ENCODE measurements at places on chromosomes 5 and 9. TPM values are rescaled to one million over a fixed set of nuclear protein-coding genes. Genes with fewer than 3 reads are reported as not detected.

- H3K27me3 ChIP-seq: no peaks in the 10 kb centered on the region
- H3K36me3 ChIP-seq: peaks cover 30% of the 10 kb centered on the region
- no peaks in the 10 kb centered on the region for H3K4me1 ChIP-seq
- H3K27ac ChIP-seq: peak overlapping the region; percentile 27
Measured at GRCh38 chr9:132372177-132373095, 17.6 kb upstream of the SETX start.

The SPATA6L gene
- polyA plus RNA-seq: 2.3 TPM

- H3K27me3 ChIP-seq: no peaks in the 10 kb centered on the region
- H3K36me3 ChIP-seq: no peaks in the 10 kb centered on the region
- DNase-seq: no peak
- H3K27ac ChIP-seq: no peak overlapping the region
Measured at GRCh38 chr5:115398719-115399118, 102.3 kb upstream of the CCDC112 start.

- H3K27ac ChIP-seq: no peak overlapping the region
- no peak overlapping the region for H3K4me3 ChIP-seq
- H3K36me3 ChIP-seq: no peaks in the 10 kb centered on the region
- peaks cover 50% of the 10 kb centered on the region for H3K27me3 ChIP-seq
- peaks cover 8% of the 10 kb centered on the region for H3K4me1 ChIP-seq
Measured at GRCh38 chr5:175729829-175730277, 72.0 kb downstream of the HRH2 start.

The TRAF2 gene
- 11.3 TPM for polyA plus RNA-seq

DNA sequence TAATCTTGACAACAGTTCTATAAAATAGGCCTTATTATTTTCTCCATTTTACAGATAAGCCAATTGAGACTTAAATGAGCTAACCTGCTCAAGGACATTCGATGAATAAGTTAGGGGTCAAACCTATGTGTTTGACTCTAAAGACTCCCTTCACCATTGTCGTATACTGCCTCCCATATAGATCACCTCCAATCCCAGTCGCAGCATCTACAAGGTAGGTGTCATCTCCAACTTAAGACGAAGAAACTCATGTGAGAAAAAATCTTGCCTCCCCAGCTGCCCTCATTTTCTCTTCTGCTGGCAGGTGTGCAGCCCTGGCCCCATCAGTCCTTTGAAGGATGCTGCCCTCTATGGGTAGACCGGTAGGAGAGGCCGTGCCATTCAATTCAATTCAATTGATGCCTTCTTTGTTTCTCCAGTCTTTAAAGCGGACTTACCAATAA, 75.2 kb upstream of the SMARCA2 start:
- H3K4me1 ChIP-seq: no peaks in the 10 kb centered on the region
- H3K27me3 ChIP-seq: no peaks in the 10 kb centered on the region
- no peak overlapping the region for H3K27ac ChIP-seq
- H3K4me3 ChIP-seq: no peak overlapping the region

The CDC25C gene
- 0.75 TPM for polyA plus RNA-seq

DNA sequence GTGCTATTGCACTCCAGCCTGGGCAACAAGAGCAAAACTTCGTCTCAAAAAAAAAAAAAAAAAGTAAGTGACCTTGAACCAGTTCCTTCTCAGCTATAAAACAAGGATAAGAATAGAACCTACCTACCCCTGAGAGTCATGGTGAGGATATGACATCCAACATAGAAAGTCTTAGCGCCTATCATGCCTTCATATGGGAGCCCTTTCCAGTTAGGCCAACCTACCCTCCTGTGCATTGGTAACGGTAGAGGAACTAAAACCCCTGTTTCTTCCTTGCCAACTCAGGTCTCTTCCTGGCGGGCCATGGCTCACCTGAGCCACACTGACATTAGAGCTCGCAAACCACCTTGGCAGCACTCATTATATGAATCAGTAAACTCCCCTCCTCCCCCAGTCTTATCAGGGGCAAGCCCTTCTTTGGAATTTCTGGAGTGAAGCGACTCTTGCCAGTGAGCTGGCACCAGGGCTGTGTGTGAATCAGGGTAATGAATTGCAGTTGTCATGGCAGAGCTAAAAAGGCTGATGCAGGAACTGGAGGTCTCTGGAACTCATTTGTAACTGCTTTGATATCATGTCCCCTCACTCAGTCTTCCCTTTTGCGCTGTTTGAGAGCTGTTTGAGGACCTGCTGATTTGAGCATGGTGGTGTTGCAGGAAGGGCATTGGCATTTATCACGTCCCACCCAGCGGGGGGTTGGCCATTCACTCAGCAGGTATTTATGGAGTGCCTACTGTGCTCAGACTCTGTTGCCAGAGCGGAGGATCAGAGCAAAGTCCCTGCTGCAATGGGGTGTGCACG, 10.3 kb downstream of the WWC1 start:
- DNase-seq: peak; percentile 78
- H3K4me3 ChIP-seq: no peak overlapping the region
- peaks cover 68% of the 10 kb centered on the region for H3K4me1 ChIP-seq
- H3K36me3 ChIP-seq: no peaks in the 10 kb centered on the region
- H3K27me3 ChIP-seq: no peaks in the 10 kb centered on the region
- peak overlapping the region; percentile 86 for H3K27ac ChIP-seq

GRCh38 chr9:125564631-125565030, 142.4 kb downstream of the MAPKAP1 start:
- H3K27ac ChIP-seq: no peak overlapping the region
- DNase-seq: no peak
- peaks cover under 1% of the 10 kb centered on the region for H3K36me3 ChIP-seq
- no peaks in the 10 kb centered on the region for H3K27me3 ChIP-seq
- no peak overlapping the region for H3K4me3 ChIP-seq
